ENCODE measurements at places on chromosomes 1 and 21.

DNA sequence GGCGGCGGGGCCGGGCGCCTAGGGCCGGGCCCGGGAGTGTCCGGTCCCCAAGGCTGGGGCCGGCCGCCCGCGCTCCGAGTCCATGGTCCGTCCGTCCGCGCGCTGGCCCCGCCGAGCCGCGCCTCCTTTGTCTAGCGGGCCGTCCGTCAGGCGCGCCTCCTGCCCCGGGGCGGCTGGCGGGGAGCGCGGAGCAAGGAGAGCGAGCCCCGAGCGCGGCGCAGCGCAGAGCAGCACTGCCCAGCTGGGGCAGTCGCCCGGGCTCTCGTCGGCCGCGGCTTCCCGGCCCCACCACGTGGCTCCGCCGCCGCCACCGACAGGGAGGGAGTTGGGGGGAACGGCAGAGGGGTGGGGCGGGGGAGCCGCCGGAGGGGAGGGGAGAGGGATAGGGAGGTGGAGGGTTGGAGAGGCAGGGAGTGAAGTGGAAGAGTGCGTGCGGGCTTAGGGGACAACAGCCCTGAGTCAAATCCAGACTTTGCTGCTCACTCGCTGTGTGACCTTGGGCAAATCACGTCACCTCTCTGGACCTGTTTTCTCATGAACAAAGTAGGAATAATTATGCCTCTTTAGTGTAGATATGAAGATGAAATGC lies at the start of gene NKAIN1:
TSS of gene NKAIN1 (minus strand) at position 235 of the 589 bp plus-strand sequence. CDS start 340 bp downstream, outside the sequence.
- DNase-seq, result no peak

DNA sequence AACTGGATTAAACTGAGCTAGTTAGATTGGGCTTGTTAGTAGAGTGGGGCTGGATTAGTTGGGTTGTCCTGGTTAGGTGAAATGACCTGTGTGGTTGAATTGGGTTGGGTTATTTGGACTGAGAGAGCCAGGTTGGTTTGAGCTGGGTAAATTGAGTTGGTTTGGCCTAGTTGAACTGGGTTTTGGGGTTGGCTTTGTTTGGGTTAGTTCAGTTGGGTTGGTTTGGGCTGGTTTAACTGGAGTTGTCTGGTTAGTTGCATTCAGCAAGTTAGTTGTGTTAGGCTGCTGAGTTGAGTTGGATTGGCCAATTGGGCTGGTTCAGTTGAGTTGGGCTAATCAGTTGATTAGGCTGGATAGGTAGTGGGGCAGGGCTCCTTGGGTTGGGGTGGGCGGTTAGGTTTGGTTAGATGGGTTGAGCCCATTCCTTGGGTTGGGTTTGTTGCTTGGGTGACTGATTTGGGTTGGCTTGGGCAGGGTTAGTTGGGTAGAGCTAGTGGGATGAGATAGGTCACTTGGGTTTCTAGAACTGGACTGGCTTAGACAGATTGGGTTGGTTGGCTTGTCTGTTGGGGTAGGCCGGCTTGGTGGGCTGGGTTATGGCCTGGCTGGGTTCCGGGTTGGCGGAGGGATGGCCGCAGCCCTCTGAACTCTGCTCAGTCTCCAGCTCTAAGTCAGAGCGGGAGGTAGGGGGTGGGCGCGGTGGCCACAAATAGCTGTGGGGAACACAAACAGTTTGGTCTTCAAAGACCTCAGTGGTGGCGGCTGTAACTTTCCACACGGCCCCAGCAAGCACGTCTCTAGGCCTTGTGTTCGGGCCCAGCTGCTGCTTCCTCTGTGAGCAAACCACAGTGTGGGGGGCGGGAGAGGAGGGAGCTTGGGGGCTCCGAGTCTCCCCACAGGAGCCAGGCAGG lies 67.2 kb upstream of the RUNX3 start:
- DNase-seq, result peak; percentile 70

DNA sequence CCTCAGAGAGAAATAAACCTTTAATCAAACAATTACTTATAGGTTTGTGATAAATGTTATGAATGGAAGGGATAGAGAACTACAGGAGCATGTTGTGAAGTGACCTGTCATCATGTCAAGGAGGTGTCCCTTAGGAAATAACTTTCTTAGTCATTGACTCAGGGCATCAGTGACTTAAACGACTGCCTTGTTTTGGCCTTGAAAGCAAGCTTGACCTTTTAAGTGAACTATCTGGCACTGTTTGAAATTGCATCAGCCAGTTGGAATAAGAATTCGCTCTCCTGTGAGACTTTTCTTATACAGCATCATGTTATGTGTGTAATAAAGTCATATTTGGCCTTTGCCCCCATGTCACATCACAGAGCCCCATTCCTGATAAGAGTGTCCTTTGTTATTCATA lies 30.9 kb downstream of the LRRC8B start:
- DNase-seq, result no peak

GRCh38 chr1:44049839-44050238 lies 18.6 kb upstream of the SLC6A9 start:
- no peak for DNase-seq

DNA sequence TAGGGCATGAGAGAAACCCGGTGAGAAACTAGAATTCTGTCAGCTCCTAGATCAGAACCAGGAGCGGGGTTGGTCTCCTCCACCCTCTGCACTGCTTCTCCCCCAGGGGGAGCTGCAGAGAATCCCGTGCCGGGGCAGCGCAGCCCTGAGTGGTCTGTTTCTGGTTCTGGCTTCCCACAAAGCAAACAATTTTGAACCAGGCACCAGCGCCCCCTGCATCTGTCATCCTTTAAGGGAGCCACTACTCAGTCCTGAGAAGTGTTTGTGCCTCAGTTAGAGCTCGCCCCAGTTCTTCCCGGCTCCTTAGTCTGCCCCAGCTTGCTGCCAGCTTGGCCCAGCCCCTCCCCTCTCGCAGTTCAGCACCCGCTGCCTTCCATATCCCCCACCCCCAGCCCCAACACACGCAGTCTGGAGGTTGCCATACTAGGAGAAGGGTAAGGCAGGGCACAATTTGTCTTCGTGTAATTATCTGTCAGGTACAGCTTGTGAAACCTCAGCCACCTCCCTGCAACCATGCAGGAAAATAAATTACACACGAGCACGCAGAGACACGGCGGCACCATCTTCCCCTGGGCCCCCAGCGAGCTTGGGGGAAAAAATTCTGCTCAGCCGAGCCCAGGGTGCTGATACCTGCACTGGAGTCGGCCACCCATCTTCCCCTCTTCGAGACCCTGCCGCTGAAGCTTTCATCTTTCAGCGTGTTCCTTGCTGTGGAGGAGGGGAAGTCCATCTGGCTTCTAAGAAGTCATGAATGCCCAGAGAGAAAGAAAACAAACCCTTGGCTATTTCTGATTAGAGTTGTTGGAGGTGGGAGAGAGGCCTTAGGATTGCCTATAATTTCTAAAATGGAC lies 62.6 kb upstream of the CD1D start:
- peak; percentile 25 for DNase-seq

- peak; percentile 66 for DNase-seq
Measured at GRCh38 chr1:147545133-147545532, 3.8 kb downstream of the BCL9 start.

DNA sequence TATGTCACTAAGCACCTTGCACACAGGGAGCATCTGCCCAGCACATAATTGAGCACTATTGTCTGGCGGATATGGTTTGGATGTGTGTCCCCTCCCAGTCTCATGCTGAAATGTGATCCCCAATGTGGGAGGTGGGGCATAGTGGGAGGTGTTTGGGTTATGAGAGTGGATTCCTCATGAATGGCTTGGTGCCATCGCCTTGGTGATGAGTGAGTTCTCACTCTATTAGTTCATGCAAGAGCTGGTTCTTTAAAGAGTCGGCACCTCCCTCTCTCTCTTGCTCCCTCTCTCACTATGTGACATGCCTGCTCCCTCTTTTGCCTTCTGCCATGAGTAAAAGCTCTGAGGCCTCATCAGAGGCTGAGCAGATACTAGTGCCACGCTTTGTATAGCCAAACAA lies 9.5 kb downstream of the CTSK start:
- DNase-seq, result no peak

- no peak for DNase-seq
Measured at GRCh38 chr1:241485554-241485992, 34.0 kb downstream of the FH start.

DNA sequence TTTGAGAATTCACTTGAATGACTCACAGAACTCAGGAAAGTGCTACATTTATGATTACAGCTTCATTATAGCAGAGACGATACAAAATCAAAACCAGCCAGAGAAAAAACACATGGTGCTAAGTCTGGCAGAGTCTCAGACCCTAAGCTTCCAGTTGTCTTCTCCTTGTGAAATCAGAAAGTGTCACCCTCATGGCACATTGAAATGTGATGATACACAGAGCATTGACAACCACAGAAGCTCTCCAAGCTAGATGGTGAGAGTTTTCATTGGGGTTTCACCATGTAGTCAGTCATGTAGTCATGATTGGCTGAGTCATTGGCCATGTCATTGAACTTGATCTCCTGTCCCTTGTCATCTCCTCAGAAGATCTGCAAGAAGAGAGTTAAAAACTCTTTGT lies 526.6 kb downstream of the MRPL39 start:
- no peak for DNase-seq

- no peak for DNase-seq
Measured at GRCh38 chr1:158716335-158716734, 4.2 kb downstream of the OR6K3 start.

DNA sequence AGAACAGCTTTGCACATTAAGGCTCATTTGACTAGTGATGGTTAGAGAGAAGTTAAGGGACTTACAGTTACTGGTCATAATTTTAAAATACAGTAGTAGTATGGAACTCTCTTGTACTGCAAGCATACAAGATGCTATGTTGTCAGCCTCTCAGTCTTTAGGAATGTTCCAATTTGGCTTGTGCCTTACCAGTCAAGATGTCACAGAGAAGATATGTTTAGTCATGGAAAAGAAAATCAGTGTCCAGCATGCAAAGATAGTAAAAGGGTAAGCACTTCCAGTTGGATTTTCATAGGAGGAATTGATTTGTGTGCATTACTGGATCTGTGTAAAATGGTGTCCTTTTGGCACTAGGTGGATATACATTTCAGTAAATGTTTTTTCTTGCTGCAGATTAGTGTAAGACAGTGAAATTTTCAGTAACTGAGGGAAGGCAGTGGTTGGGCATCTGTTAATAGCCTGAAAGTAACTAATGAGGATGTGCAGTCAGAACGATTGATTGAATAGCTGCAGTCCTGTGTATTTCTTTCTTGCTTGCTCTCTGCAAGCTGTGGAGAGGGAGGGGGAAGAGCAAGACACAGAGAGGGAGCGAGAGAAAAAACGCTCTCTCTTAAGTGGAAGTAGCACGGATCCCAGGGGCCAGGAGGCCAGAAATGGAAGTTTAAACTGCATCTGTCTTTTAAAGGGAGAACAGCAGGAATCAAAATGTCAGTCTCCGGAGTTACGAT lies 108.2 kb downstream of the CLEC20A start:
- DNase-seq, result no peak

DNA sequence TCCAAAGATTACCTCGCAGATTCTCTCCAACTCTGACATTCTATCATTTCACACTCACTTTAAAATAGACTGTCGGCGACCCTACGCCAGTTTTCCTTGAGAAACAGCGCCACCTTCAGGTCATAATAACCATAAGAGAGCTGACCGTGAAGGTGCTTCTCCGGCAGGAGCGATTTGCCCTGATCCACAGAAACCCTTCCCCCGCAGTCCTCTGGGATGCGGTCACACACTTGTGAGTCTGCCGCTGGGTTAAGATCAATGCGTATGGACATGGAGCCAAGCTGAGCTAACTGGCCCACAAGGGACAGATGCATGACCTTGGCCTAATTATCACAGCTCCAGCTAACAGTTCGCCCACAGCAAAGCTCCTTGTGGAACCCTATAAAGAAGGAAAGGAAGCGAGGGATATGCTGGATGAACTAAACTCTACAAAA lies 32.8 kb upstream of the IFNAR2 start:
- DNase-seq, result no peak

GRCh38 chr1:163472651-163473248 lies 151.0 kb downstream of the NUF2 start:
- DNase-seq, result no peak

DNA sequence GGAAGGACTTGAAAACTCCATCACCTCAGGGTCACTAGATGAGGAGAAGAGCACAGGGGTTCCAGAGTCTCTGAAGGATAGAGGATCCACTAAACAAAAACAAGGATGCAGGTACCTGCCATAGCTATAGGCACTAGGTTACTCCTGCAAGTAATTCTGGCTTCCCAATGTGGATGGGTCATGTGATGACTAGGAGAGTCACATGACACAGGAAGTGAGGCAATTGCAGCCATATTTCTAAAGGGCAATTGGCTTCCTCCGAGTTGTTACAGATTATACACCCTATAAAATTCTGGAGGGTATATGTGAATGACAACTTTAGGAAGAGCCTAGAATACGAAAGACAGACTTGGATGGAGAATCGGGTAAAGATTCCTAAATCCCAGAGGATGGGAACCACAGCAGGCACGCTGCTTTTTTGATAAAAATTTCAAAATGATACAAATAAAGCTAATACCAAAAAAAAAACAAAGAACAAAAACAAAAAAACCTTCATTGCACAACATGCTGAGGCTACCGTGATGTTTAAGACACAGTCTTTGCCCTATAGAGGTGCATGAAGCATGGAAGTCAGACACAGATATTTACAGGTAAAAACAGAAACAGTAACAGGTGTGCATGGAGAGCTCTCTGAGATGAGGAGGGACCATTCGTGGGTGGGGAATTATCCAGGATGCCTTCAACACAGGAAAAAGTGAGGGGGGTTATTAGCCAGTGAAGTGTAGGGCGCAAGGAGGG lies 10.5 kb downstream of the MTX1 start:
- no peak for DNase-seq

DNA sequence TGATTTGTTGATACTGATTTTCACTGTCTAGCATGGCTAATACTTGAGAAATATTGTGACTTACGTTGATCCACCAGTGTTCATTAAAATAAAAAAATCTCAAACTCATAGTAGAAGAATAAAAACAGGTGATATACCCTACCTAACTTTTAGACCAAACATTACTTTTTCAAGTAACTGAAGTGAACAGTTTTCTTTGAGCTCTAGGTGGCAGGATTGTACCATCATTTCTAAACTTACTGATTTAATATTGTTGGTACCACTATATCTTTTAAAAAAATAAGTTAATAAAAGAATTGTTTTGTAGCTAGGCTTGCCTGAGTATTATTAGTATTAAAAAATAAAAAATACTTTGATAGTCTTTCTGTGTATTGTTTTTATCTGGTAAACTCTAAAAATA lies 21.5 kb downstream of the CDC73 start:
- no peak for DNase-seq

DNA sequence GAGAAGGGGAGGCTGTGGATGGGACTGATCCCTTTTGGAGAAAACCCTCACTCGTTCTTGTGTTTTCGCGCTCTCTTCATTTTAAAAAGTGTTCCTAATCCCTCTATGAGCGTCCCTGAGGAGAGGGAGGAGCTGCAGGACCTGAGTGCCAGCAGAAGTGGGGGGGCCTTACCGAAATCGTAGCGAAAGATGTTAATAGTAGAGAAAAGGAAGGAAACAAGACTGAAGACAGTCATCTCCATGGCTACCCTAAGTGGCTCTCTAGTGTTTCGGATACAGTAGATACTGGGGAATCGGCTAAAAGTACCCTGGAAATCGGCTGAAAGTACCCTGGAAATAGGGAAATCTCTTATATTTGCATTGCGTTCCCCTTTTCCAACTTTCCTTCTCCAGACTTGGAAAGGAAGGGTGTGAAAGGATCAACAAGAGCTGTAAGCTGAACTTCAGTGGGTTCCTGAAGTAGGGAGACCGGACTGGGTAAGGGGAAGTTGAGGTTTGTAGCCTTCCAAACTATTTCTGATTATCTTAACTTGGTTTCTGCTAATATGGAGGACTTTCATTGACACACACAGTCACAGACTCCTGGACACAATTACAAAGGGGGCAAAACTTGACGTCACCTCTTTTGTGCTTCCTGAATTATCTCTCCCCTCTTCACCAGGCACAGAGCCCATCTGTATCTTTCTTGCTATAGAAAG lies 486 bp upstream of the DSTYK start:
- DNase-seq, result no peak
